ENCODE measurements at places on chromosomes 6 and 20. TPM values are rescaled to one million over a fixed set of nuclear protein-coding genes. Genes with fewer than 3 reads are reported as not detected.

Gene EPHA7
- not detected for total RNA-seq

Gene LRRC73
- 0.16 TPM for total RNA-seq

Gene SYNDIG1
- total RNA-seq: not detected

Gene TP53TG5
- total RNA-seq: not detected

Gene PKIB
- not detected for total RNA-seq

Gene FUT9
- total RNA-seq: not detected

Gene FAM50B
- total RNA-seq: 8.8 TPM

Gene ESF1
- 33.2 TPM for total RNA-seq

GRCh38 chr6:133892813-133893691 is 4.1 kb downstream of the TCF21 start:
- no peak for DNase-seq

- DNase-seq: no peak
These were observed 36.1 kb upstream of the INSM1 start for GRCh38 chr20:20331817-20332216.

GRCh38 chr20:51492167-51493092 is 50.1 kb downstream of the NFATC2 start:
- DNase-seq: no peak

- DNase-seq: no peak
These were observed 940.5 kb upstream of the MANEA start for GRCh38 chr6:94636780-94637385.

GRCh38 chr6:153013438-153013837 is 10.9 kb upstream of the MTRF1L start:
- DNase-seq: no peak

GRCh38 chr20:10672624-10673127 is 1.1 kb downstream of the JAG1 start:
- no peak for DNase-seq

DNA sequence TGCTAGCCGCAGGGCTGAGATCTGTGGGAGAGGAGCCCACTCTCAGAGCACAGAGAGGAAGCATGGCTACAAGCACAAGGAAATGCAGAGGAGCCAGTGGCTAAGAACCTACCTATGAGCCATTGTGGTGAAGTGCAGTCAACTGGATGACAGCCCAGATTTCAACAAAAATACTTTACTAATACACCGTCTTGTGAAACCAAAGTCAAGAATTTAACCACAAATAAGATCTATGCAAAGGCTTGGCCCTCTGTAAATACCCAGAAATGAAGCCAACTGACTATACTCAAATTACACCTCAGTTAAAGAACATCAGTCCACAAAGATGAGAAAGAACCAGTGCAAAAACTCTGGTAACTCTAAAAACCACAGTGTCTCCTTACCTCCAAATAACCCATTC is 40.1 kb upstream of the PTCHD4 start:
- no peak for DNase-seq

DNA sequence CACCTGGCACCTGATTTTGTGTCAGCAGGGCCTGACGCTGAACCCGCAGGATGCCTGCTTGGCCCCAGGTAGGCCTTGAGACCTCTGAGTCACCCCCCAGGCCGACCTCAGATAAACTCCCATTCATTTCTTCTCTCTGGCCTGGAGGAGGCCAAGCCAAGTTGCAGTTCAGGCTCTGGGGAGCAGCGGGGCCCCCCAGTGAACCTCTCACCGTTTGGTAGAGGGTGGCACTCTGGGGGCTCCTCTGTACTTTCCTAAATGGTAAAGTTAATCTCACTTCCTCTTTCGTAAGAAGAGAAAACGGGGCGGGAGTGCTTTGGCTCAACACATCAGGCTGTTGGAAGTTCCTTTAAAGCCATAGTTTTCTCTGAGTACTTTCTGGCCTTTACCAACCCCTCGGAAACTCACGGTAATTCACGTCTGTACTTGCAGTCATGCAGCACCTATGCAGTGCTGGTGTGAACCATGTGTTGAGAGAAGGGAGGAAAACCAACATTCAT is 2.8 kb downstream of the SIRPA start:
- no peak for DNase-seq

DNA sequence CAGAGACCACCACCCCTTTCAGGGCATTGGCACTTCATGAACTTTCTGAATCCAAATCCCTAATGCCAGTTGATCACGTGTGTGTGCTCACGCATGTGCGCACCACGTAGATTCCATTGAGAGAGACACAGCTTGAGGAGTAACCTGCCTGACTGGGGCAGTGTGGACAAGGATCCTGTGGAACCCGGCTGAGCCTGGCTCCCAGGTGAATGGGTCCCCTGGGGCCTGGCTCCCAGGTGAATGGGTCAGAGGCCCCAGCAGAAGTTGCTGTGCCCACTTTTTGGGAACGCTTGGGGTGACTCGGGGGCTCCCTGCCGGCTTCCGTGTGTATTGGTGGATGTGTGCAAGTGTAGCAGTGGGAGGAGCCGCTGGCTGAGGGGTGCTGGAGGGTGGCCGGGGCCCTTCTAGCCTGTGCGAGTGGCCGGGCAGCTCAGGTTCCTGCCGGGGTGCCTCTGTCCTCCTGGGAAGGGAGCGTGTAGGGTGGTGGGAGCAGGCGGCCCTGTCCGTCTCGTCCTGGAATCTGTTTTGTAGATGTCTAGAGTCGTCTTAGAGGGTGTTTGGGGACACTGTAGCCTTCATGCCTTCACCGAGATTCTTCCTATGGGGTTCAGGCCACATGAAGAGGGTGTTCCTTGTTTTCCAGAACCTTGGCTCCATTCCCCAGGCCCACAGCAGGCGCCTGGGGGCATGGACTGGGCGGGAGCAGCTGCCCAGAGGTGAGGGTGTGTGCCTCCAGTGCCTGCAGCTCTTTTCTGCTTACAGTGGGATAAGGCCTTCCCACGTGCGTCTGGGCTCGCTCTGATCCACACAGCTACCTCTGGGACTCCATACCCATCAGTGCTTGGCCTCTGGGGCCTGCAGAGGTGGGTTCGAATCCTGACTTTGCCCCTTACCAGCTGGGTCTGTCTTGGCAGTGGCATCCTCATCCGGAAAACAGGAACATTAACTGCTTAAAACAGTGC is 3.2 kb downstream of the RBM38 start:
- DNase-seq: no peak

DNA sequence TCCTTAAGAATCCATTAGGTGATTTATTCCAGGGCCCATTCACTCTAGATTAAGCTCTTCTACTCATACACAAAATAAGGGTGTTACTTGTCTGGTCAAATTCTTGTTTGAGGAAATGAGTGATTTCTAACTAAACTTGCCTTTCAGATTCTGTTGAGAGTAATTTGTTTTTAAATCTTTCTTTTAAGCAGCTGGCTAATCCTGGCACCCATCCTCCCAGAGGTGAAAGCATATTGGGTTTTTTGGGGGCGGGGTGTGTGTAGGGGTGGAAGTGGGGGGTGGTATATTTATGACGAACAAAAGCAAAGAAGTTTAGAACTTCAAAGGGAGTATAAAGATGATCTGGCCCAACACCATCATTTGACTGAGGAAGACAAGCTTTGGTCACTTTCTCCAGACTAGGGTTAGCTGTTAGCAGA is 94.7 kb downstream of the RTN4IP1 start:
- DNase-seq: peak; percentile 50

DNA sequence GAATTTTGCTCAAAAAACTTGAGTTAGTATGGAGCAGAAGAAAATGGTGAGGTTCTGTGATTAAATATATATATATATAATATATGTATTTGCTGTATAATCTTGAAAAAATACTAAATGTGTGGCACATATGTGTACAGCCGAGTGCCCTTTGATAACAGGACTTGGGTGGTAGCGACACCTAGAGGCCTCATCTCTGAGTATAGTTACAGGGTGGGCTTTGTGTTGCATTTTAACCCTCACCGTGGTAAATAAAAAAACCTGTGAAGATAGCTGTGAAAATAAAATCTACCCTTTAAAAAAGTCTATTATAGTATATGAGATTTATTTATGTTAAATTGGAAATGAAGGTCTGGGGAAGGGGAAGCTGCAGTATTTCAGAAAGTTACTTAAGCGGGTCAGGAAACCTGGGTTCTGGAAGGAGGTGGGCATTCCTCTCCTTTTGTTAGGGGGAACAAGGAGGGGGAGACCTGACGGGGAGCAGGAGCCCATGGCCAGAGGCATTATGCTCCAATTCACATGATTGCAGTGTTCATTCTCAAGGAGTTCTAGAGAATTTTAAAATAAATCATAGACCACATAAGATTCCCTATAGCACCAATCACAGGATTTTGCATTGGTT is 82.7 kb downstream of the SH3BGRL2 start:
- DNase-seq: peak; percentile 49

- DNase-seq: no peak
These were observed 17.4 kb downstream of the UBE2V1 start for GRCh38 chr20:50095476-50096078.

DNA sequence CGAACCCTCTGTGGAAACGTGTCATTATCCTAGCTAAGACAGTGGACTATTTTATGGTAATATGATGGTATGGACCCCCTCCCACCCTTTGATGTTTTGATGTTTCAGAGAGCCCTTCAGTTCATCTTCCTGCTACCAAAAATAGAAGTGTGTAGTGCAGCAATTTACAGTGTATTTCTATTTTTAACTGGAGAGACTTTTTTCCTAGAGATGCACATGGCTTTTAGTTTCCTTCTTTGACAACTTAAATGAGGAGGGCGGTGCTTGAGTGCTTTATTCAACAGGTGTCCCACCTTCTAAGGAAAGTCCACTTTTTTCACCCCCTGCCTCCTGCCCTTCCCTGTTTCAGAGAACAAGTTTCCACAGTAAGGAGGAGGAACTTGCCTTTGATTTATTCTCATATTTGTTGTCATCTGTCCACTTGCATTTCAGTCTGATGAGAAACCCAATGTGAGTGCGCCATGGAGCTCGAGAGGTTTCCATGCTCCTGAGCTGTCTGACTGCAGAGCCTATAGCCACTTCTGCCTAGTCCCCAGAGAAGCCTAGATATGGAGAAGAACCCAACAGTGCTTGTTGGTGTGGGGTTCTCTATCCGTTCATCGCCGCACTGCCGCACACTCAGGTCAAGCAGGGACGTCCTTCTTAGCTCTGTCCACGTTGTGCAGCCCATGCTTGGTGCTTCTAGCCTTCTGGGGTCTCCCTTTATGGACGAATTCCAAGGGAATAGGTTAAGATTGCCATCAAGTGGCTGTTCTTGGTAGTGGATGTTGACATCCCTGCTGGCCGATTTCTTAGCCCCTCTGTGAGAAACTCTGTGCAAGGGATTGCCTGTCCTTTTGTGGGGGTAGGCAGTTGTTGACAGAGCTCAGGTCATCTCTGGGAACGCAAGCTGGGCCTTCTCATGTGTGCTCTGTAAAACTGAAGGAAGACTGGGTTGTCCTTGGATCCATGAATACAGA is 144.2 kb downstream of the JARID2 start:
- no peak for DNase-seq

- DNase-seq: no peak
These were observed 10.9 kb upstream of the SGK1 start for GRCh38 chr6:134328792-134329191.

GRCh38 chr6:37988696-37989095 is 169.2 kb downstream of the ZFAND3 start:
- DNase-seq: no peak

- no peak for DNase-seq
These were observed 182.5 kb upstream of the PDE10A start for GRCh38 chr6:165845493-165845892.

GRCh38 chr20:63642527-63643247 is 10.5 kb downstream of the STMN3 start:
- DNase-seq: no peak

GRCh38 chr6:134880487-134881190 is 69.3 kb downstream of the ALDH8A1 start:
- DNase-seq: no peak

DNA sequence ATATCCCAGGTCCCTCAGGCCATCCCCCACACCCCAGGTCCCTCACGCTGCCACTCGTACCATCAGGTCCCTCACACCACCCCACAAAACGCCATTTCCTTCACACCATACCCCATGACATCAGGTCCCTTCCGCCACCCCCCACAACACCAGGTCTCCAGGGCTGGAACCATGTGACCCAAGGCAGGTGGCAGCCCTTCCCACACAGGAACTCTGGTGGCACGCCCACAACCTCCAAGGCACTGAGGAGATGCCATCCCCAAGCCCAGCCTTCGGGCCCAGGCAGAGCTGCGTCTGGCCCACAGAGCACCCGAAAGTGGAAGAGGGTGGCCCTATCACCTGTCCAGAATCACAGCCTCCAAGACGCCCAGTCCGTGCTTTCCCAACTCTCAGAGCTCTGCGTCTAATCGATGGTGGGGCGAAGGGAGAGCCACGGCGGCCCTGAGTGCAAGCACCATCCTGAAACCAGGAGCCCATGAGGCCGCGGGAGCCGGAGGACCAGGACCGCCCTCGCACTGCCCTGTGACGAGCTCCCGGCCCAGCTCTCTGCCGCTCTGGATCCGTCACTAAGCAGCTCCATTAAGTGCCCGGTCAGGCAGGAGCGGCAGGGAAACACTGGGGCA is 12.7 kb downstream of the TAF4 start:
- no peak for DNase-seq

DNA sequence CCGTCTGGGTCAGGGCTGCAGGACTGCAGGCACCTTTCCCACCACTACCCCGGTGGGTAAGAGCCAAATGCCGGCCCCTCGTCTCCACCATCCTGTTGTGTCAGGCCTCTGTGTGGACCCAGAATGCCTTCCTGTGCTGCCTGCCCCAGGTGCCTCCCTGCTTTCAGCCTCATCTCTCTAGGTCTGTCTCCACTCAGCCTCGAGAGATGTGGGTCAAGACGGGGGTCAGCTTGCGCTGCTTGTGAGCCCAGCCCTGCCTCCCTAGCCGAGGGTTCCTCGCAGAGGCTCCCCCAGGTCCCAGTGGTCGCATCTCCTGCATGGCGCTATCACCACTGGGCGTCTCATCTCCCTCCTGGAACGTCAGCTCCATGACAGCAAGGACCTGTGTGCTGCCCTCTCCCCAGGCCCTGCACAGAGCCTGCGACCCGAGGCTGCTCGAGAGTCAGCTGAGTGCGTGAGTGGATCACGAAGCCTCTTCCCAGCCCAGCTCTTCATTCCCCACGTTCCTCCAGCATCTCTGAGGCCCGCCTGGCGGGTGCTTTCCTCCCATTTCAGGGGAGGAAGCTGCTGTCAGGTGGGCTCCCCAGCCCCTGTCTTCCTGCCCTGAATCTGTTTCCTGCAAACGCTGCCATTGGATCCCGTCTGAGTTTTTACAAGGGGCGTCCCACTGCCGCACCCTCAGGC is 38.7 kb upstream of the ZBP1 start:
- peak; percentile 4 for DNase-seq

DNA sequence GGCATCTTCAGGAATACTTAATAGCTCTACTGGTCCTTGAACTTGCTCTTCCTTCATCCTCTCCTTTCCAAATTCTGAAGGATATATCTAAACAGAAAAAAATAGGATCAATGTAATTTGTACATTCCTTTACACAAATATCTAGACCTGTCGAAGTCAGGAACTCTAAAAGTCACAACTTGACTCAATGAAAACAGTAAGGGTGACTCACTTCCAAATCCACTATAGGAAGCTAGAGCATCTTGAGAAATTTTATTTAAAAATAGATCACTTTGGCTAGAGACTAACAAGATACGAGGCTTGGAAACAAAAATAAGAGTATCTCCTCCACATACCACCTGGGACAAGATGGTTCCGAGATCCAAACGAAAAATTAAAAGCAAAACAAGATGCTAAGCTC is 12.2 kb downstream of the ESF1 start:
- no peak for DNase-seq
